Amygdala (tissue), 56 donors: ENCODE measurements at places on chromosomes 16 and 17.

DNA sequence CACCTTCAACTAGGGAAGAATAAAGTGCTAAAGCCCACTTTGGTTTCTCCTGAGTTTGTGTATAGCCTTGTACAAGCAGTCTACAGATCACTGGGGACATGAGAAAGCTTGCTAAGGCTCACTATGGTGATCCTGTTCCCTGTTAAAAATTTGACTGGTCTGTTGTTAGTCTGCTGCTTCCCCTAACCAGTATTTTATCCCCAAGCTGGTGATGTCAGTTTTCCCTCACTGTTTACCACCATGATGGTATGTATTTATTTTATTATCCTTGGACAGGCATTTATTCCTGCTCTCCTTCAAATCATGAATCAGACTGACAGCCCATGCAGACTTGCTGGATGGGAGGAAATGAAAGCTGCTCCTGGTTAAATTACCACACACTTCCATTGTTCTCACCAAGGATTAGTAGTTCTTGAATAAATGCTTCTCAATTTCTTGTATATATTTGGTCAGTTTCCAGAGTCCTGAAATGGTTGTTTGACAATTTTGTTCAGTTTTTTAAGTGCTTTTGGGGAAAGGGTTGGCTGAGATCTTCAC, 99.6 kb downstream of the CA4 start:
- no peak for DNase-seq

DNA sequence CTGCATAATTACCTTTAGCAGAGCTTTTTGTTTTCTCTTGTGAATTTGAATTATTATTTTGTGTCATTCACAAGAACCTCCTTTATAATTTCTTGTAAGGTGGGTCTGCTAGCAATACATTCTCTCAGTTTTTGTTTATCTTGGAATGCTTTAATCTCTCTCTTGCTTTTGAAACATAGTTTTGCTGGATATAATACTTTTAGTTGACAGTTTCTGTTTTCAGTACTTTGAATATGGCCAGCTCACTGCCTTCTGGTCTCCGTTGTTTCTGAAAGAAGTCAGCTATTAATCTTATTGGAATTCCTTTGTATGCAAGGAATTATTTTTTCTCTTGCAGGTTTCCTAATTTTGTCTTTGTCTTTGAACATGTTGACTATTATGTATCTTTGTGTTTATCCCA, 167.0 kb downstream of the MAP2K4 start:
- DNase-seq, result no peak

- peak; percentile 67 for DNase-seq
Measured at GRCh38 chr17:17682737-17683680, 1.8 kb downstream of the RAI1 start.

- no peak for DNase-seq
Measured at GRCh38 chr16:73046849-73047214, 1.1 kb downstream of the ZFHX3 start.

DNA sequence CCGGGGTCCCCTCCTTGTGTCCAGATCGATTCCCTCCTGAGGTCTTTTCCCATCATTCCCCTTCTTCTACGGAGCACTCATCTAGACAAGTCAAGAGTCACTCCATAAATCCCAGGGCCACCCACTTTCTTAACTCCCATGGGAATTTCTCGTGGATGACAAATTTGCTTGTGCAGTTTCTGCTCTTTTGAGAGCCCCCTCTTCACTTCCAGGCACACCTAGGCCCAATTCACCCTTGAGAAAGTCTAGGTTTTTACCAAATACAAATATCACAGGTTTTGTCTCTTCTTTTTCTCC, 522 bp upstream of the POLDIP2 start:
- DNase-seq, result no peak
